Left cardiac atrium (tissue), 4 donors: ENCODE measurements at places on chromosomes 4 and X. TPM values are rescaled to one million over a fixed set of nuclear protein-coding genes. Genes with fewer than 3 reads are reported as not detected.

- DNase-seq, result no peak
Measured at GRCh38 chrX:46584736-46585135, 11.2 kb downstream of the CHST7 start.

GRCh38 chr4:185117300-185117934, 25.6 kb upstream of the SLC25A4 start:
- no peak for DNase-seq

- no peak for DNase-seq
Measured at GRCh38 chr4:12122316-12122715, 693.6 kb upstream of the HS3ST1 start.

STPG2 gene
- 0.24 TPM for total RNA-seq

DNA sequence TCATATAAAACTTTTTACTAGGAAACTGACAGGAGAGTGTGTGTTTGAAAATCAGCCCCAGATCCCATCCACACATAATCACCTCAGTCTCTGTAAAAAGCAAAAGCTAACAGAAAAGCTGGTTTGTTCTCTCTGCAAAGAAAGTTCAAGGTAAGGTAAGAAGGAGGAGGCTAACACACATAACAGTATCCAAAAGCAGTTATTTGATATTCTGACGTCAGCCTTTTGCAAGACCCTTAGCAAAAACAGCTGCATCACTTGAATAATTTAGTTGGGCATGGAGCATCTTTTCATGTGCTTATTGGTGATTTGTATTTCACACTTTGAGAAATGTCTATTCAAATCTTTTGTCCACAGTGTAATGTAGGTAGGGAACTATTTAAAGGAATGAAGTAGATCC, 5.5 kb downstream of the TCEAL9 start:
- DNase-seq, result no peak

DNA sequence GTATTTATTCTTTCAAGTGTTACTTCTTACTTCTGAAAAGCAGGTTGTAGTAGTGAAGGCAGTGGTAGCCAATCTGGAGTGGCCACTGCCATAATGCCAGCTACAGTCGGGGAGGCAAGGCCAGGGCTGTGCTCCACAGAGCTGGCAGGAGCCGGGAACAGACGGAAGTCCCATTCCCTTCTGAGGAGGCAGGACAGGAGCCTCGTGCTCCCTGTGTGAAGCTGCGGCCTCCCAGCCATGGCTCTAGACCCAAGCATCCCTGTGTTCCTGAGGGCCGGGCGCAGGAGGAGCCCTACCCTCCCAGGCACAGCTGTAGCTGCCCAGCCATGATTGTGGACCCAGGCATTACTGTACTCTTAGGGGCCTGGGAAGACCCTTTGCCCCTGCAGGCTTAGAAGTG, 461.8 kb downstream of the ADGRL3 start:
- no peak for DNase-seq

HMX1 gene
- not detected for total RNA-seq

DNA sequence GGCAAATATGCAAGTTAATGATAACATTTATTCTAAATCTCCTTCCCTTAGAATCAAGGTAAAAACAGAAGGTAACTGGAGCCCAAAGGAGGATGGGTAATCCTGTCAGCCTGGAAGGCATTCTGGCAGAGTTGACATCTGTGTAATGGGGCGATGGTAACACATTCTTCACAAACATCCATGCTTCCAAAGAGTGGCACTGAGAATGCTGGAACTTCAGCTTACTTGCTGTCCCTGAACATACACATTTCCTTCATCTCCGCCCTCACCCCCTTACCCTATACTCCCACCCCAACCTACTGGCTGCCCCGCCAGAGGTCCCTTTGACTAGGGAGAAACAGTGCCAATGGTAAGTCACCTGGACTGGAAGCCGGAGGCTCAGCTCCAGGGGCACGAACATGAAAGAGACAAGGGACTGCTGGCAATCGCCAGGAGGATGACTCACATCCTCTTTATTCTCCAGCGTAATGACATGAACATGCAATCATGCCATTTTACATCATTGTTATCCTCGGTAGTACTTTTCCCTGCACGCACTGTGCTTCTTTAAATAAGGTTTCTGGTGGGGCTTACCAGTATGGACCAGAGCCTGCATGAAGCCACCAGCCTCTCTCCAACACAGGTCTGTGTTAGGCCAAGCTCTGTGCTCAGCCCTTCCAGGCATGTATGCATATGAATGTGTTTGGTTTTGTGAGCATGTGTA, 694.2 kb upstream of the TENM3 start:
- DNase-seq, result no peak

NPNT gene
- total RNA-seq, result 4.7 TPM

ADGRG2 gene
- 2.2 TPM for total RNA-seq

DNA sequence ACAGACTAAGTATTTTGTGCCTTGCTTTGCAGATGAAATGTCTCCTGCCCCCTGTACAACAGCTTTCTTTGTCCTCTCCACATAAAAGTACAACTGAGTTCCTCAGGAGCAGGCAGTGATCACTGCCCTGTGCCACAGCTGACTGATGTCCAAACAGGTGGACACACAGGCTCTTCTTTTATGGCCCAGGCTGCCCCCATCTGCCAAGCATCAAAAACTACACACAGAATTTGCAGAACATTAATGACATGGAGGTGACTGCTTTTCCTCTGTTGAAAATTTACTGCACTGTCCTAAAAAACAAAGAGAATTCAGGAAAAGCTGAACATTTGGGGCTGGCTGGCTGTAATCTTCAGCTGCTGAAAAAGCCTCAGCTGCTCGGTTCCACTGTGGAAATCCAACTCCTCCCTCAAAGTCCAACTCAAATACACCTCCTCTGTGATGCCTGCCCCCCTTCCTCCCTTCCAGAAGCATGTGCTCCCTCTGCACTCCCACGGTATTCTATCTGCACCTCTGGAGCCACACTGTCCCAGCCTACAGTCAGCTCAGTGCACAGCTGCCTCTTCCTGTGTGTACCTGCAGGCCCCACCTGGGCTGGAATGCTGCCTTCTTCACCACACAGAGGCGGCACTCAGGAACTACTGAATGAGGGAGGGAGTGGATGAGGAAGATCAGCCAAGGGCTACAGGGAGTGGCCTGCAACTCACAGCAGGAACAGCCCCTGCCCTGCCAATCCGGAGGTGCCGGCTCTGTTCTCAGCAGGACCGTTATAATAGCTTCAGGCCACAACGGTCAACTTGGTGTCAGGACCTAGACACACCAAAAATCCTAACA, 10.3 kb downstream of the AFAP1 start:
- DNase-seq, result no peak

- DNase-seq, result no peak
Measured at GRCh38 chr4:116357758-116358157, 727.6 kb downstream of the TRAM1L1 start.

DNA sequence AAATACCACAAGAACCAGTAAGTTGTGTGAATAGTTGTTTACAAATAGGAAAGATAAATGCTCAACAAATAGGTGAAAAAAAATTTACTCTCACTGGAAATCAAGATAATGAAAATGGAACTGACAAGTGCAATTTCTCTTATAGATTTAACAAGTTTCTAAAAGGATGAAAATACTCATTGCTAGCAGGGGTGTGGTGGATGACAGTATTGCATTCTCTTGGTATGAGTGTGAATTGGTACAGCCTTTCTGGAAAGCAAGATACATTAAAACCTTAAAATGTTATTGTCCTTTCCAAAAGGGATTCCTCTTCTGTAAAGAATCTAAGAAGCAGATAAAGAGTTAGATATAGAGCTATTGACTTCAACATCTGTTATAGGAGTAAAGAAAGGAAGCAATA, 240.0 kb upstream of the RPS6KA3 start:
- no peak for DNase-seq

GRCh38 chr4:85600501-85600900, 125.6 kb downstream of the ARHGAP24 start:
- DNase-seq, result no peak

SPP1 gene
- total RNA-seq, result 88.4 TPM

ZFYVE28 gene
- 5.2 TPM for total RNA-seq

DNA sequence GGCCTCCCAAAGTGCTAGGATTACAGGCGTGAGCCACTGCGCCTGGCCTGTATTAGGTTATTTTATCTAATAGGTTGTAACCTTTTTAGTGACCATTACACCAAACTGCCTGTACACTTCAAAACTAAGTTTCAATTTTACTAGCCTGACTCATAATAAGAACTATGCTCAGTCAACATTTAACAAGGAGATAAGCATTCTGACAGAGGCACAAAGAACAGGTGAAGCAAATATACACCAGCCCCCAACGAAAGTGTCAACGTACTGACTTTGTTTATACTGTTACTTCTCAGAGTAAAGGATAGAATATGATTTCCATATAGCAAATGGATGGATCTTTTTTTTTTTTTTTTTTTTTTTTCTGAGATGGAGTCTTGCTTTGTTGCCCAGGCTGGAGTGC, 62.8 kb downstream of the SHISA3 start:
- DNase-seq, result no peak

GRCh38 chr4:169054879-169055278, 44.8 kb upstream of the CBR4 start:
- no peak for DNase-seq

EDA gene
- 13.7 TPM for total RNA-seq

ADAM29 gene
- total RNA-seq, result not detected
